ENCODE measurements at places on chromosomes 11 and 22.

- no peak for DNase-seq
These were observed 1117.3 kb downstream of the BRD1 start for GRCh38 chr22:48710410-48710809.

DNA sequence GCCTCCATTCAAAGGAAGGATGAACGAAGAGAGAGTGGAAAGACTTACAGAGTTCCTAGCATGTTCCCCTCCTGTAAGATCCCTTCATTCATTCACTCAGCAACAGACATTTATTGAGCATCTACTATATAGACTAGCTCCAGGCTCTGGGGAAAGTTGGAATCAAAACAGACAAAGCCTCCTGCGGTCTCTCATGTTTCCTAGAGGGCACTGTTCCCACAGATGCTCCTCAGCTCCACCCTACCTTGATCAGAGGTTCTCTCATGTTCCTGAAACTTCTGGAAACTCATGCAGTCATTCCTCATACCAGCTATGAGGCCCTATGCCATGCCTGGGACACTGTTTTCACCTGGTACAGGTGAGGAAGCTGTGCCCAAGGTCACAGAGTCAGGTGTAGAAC lies 11.1 kb downstream of the ALX4 start:
- DNase-seq = no peak

DNA sequence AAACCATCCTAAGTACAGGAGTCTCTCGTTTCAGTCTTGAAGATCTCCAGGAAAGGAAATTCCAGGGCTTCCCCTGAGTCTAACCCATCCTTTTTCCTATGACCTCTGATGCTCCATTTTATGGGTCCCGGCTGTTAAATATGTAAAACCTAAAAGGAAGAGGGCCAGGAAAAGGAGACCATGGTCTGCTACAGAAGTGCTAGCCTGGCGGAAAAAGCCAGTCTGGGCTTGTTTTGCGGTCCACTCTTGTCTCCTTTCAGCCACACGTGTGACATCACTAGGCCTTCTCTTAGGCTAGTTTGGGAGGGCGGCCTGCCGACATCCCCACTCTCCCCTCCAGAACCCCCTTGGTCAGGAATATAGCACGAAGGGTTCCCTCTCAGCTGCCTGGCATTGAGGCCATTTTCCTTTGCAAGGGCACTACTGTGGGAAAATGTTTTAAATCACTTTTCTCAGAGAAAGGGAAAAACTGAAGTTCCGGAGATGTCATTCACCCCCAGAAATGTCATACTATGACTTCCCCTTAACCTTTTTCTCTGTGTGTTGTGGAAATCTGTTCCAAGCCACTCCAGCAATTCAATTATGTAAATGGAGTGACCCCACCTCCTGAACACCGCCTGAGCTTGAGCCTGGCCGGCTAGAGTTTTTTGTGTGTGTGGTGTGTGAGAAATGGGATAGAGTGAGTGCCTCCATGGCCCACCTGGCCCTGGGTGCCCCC lies 86.9 kb downstream of the UBASH3B start:
- DNase-seq = no peak

DNA sequence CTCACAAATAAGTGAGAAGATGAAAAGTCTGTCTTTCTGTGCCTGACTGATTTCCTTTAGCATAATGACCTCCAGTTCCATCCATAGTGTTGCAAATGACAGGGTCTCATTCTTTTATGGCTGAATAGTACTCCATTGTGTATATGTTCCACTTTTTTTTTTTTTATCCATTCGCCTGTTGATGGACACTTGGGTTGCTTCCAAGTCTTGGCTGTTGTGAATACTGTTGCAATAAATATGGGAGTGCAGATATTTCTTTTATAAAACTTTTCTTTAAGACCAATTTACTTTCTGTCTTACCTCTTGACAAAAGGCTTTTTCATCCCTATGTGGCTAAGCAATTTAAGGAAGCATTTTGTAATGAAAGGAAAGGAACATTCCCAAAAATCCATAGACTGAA lies 104.6 kb downstream of the MUC15 start:
- no peak for DNase-seq

DNA sequence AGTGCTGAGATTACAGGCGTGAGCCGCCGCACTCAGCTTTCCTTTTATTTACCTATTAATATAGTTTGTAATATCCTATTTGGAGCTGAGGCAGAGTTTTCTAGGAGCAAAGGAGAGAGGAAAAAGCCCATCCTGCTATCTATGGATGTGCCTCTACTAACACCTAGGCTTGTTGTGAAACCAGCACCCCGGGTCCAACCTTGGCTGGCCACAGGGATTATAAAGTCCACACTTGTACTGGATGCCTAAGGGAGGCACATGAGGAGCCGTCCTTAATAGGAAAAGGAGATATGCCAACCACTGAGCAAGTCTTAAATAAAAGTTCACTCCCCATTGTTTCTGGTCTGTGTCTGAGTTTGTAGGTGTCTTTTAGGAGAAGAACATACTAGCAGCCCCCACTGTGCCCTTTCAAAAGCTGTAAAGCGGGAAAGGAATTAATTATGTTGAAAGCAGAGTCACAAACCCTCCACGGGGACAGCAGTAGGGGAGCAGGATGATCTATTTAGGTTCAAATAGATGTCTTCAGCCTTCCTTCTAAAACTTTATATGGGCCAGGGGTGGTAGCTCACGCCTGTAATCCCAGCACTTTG lies 29.3 kb downstream of the RRP7A start:
- no peak for DNase-seq

- no peak for DNase-seq
These were observed 41.3 kb downstream of the PPP6R3 start for GRCh38 chr11:68501813-68502212.

DNA sequence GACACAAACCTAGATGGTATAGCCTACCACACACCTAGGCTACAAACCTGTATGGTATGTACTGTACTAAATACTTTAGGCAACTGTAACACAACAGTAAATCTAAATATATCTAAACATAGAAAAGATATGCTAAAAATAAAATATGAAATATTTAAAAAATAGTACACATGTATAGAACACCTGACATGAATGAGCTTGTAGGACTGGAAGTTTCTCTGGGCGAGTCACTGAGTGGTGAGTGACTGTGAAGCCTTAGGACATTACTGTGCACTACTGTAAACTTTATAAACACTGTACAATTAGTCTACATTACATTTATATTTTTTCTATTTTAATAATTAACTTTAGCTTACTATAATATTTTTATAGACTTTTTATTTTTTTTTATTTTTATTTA lies 1301.3 kb downstream of the FAM181B start:
- no peak for DNase-seq

- DNase-seq = no peak
These were observed 106.1 kb downstream of the CEP164 start for GRCh38 chr11:117433717-117434116.

- no peak for DNase-seq
These were observed 169.1 kb downstream of the RRAS2 start for GRCh38 chr11:14189874-14190273.

DNA sequence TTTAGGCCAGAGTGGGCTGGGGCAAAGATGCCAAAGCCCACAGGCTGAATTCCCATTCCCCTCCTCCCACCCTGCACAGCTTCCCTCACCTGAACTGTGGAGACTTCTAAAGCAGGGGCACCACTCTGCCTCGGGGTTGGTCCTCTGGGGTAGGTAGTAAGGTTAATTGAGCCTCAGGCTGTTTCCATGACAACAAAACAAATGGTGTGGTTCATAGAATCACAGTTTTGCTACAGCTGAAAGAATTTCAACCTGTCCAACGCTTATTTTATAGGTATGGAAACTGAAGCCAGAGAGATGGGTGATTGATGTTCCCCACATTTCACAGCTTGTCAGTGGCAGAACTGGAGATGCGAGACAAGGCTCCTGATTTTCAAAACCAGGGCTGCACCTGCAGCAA lies 109.5 kb downstream of the SNX19 start:
- DNase-seq = no peak

DNA sequence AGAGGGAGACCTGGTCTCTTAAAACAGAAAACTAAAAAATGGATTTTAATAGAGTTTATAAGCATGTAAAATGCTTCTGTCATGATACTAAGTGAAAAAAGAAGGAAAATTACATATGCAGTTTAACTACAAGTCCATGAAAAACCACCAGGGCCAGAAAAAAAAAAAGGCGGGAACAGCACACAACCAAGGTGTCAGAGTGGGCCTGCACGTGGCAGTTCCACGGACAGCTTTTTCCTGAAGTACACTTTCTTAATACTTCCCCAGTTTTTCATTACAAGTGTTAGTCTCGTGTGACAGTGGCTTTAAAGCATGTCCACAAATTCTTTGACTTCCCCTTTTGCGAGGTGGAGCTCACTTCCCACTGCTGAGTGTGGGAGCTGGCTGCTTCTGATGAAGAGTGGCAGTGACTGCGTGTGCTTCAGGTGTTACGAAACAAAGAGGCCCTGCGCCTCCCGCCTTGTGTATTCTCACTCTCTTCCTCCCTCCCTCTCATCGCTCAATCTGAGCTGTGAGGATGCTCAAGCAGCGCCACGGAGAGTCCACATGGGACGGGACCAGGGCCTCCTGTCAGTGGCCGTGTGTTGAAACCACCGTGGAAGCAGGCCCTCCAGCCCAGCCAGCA lies 16.4 kb downstream of the PPM1F start:
- no peak for DNase-seq

DNA sequence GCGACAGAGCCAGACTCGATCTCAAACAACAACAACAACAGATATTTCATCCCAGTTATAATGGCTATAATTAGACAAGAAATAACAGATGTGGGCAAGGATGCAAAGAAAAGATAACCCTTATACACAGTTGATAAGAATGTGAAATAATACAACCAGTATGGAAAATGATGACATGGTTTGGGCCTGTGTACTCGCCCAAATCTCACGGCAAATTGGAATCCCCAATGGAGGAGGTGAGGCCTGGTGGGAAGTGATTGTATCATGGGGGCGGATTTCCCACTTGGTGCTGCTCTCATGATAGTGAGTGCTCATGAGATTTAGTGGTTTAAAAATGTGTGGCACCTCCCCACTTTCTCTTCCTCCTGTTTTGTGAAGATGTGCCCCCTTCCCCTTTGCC lies 104.1 kb downstream of the C11orf87 start:
- DNase-seq = no peak

- no peak for DNase-seq
These were observed 6.7 kb upstream of the CYTH4 start for GRCh38 chr22:37275622-37276021.

GRCh38 chr11:12410006-12410728 lies 32.8 kb downstream of the PARVA start:
- DNase-seq = no peak

DNA sequence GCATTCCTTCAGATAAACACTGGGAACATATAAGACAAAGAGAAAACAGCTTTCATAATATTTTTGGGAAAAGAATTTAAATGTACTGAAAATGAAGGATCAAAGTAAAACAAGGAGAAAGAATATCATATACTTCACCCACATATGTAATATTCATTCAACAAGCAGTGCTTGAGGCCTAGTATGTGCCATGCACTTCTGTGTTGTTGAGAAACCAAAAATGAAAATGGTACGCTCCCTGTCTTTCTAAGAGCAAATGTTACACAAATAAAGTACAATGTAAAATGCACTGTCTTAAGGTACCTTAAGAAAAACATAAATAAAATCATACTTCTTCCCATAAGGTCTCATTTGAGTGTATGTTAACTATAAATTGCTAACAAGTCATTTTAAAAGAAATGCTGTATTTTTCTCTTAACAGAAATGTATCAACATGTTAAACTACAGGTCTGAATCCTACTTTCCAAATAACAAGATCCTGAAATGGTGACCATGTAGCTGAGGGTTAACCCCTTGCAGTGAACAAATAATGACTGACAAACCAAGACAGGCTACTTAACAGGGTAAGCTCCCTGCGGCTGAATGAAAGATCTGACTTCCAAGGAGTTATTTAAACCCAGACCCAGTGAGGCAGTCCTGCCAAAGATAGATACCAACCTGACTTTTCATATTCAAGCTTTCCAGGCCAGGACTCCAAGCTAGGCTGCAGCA lies 377.6 kb downstream of the DCDC1 start:
- no peak for DNase-seq

DNA sequence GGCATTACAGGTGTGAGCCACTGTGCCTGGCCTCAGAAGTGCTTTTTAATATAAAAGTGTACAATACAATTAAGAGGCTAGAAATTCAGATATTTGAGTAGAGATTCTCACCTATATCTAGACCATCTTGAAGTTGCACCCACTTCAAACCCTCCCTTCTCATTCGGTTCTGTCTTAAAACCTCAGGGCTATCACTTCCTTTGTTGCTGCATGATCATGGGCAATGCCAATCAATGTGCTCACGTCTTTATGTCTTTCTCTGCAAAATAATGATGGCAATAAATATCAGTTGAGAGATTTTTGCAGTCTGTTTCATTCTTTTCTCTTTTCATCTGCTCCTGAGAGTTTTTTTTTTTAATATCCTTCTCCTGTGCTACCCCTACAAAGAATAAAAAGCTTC lies 9.3 kb upstream of the NUP160 start:
- DNase-seq = no peak

DNA sequence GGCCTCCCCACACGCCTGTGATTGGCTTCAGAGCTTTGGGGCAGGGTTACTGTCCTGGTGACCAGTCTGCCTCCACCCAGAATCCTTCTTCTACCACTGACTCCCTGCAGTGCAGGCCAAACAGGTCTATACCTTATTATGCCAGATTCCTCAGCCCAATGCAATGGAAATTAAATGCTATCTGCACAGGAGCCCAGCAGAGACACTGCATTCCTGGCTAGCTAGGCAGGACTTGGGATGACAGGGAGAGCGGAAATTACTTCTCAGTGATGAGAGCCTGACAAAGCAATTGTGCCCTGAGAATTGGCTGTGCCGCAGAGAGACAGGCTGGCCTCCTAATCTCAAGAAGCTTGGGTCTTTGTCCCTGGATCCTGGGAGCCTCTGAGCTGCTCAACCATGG lies 143.8 kb upstream of the NCAM1 start:
- no peak for DNase-seq

GRCh38 chr11:75023446-75024067 lies 34.8 kb downstream of the NEU3 start:
- DNase-seq = no peak

GRCh38 chr11:19845626-19846025 lies 133.0 kb downstream of the NAV2 start:
- no peak for DNase-seq

GRCh38 chr22:28148816-28149465 lies 229.9 kb upstream of the PITPNB start:
- no peak for DNase-seq
